ENCODE measurements at places on chromosomes 16 and 17.

GRCh38 chr17:64230791-64231408 lies 32.2 kb downstream of the TEX2 start:
- DNase-seq: peak; percentile 93

DNA sequence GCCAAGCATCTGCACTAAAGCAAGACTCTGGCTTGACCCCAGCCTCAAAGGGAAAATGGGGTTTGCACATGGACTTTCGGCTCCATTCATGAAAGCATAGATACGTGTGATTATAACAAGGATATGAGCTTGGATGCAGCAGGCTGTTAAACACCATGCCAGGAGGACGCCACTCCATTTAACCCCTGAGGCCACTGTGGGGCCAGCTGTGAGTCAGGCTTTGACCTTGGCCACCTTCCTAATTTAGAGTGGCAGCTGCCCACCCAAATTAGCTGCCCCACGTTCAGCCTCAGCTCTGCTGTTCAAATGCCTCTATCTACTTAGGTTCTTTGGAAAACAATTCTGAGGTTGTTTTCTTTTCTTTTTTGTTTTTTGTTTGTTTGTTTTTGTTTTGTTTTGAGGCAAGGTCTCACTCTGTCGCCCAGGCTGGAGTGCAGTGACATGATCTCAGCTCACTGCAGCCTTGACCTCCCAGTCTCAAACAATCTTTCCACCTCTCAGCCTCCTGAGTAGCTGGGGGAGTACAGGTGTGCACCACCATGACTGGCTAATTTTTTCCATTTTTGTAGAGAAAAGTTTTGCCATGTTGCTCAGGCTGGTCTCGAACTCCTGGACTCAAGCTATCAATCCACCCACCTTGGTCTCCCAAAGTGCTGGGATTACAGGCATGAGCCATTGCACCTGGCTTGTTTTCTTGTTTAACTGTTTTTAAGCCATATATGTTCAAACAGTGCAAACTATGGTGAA lies 23.2 kb upstream of the KIFC3 start:
- DNase-seq: no peak

- no peak for DNase-seq
Measured at GRCh38 chr17:33895491-33895890, 359.6 kb upstream of the CCL2 start.

DNA sequence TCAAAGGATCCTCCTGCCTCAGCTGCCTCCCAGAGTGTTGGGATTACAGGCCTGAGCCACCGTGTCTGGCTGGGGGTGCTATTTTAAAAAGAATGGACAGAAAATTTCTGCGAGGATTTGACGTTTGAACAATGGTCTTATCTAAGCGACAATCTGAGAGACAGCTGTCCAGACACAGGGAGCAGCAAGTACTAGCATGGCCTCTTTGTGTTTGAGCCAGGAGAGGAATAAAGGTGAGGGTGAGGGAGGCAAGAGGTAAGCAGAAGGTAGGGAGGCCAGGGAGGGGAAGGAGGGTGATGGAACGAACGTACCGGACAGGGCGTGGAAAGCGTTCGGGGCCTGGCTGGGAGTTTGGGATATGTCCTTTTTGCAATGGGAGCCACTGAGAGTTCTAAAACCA lies 59.2 kb downstream of the PITPNC1 start:
- no peak for DNase-seq

DNA sequence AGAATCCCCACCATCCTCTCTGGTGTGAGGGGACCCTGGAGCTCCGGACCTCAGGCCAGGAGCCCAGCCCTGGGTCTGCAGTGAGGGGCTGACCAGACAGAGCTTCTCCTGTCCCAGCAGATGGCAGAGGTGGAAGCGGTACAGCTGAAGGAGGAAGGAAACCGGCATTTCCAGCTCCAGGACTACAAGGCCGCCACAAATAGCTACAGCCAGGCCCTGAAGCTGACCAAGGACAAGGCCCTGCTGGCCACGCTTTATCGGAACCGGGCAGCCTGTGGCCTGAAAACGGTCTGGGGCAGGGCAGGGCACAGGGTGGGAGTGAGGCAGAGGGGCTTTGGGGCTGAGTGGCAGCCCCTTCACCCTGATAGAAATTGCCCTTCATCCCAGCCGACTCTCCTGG lies 527 bp downstream of the UNC45B start:
- no peak for DNase-seq

DNA sequence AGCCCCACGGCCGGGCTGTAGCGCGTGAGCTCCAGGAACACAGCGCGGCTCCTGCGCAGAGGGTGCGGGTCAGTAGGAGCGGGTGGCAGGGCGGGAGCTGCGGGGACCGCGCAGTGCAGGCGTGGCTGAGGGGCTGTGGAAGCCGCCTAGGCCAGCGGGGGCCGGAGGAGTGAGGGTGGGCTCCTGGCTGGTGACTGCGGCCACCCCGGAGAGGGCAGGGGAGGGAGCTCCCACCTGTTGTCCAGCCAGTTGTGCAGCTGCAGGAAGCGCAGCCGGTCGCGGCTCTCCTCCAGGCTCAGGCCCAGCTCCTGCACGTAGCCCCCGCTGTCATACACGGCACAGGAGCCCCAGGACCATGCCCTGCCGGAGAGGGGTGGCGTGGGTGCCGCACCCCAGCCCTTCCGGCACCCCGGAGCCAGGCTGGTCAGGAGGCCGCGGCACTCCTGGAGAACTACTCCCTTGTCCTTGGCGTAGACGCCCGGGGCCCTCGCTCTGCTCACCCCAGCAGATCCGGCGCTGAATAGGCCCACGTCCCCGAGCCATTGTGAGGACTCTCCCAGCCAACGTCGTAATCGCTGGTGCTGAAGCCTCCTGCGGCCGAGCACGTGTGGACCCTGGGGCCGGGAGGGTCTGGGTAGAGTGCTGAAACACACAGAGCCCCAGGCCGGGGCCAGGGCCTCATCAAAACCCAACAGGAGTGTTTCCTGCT lies 43.9 kb downstream of the TSC2 start:
- DNase-seq: no peak

- DNase-seq: no peak
Measured at GRCh38 chr17:36947922-36948716, 635 bp upstream of the AATF start.

- no peak for DNase-seq
Measured at GRCh38 chr16:912684-913613, 57.8 kb downstream of the LMF1 start.

GRCh38 chr16:56373003-56373402 lies 52.3 kb downstream of the AMFR start:
- DNase-seq: no peak

GRCh38 chr16:10581507-10581906 lies 1.1 kb upstream of the EMP2 start:
- DNase-seq: no peak

Measured in astrocyte of the spinal cord (primary cell).